GM12864 (cell line): ENCODE measurements at places on chromosomes 12 and 14.

DNA sequence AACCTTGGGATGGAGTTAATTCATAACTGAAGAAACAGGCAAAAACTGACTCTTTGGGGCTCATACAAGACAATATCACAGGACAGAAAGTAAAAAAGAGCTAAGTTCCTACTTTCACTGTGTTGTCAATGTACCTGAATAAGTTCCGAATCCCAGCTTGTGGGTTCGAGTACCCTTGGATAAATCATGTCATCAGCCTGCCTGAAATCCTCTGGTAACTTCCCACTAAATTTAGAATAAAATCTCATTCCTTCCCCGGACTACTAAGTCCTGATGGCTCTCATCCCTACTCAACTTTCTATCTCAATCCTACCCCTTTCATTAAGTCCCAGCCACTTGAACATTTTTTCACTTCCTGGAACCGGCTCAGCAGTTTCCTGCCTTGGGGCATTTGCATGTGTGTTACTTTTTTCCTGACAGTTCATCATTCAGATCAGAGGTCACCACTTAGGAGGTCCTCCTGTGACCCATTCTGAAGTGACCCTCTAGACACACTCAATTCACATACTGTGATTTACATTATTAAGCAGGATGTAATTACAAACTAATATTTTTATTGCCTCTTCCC lies 12.7 kb downstream of the ERP29 start:
- no peak for DNase-seq

- no peak for DNase-seq
Measured at GRCh38 chr12:47982311-47982710, 18.9 kb downstream of the TMEM106C start.

DNA sequence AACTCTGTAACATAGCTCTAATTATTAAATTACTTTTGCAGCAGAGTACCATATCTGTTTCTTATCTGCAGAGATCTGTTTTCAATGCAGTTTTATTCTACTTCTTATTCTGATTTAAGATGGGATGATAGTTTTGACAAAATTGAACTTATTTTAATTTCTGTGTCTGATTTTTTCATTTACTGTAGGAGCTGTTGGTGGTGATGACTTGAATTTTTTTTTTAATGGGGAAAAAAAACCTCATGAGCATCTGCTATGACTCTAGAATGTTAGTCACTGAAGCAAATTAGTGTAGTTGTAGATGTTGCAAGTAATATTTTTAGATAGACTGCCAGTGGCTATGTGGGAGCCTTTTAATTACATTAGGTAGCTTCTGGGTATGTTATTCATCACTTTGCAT lies 23.4 kb downstream of the DNM1L start:
- no peak for DNase-seq

GRCh38 chr12:68891141-68891540 lies 41.8 kb downstream of the CPM start:
- no peak for DNase-seq

DNA sequence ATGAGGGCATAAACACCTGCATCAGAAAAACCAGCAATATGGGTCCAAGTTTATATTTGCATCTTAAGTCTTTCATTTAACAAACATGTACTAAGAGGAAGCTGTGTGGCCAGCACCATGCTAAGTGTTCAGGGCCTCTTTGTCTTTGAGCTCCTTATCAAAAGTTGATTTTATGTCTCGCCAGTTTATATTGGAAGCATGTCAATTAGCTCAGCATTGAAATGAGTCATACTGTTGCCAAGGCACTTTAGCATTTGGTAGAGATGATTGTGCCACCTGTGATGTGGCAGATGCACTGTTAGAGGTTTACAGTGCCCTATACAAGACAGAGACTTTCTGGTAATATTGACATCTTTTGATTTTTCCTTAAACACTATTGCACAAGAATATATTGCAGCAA lies 68.5 kb downstream of the BHLHE41 start:
- no peak for DNase-seq

- no peak for DNase-seq
Measured at GRCh38 chr12:106147956-106148355, 9.2 kb upstream of the NUAK1 start.

- DNase-seq = no peak
Measured at GRCh38 chr14:32372154-32372553, 43.1 kb downstream of the AKAP6 start.

DNA sequence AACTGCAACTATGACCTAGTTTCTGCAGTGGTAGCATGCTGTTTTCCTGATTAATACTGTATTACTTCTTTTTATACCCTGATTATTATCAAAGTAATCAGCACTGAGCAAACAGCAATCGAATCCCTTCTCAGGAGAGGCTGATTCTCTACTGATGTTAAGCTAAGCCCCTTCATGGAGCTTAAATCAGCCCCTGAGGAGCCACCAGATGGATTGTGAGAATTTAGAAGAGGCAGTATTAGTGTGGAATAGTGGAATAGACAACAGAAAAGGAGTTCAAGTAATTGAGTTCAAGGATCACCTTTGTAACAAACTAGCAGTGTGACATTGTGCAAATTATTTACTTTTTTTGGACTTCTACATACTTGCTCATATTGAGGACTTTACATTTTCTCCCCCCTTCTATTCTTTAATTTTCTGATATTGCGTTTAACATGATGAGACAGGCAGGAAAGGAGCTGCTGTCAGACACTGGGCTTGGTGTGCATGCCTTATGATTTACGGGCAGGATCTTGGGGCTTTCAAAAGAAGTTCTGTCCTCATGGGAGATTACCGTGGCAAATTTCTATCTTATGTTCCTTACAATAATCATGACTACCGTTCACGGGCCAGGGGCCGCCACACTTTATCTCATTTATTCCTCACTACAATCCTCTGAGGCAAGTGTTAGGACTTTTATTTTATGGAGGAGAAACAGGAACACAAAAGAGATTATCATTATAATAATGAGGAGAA lies 68.0 kb downstream of the PTPRR start:
- no peak for DNase-seq

DNA sequence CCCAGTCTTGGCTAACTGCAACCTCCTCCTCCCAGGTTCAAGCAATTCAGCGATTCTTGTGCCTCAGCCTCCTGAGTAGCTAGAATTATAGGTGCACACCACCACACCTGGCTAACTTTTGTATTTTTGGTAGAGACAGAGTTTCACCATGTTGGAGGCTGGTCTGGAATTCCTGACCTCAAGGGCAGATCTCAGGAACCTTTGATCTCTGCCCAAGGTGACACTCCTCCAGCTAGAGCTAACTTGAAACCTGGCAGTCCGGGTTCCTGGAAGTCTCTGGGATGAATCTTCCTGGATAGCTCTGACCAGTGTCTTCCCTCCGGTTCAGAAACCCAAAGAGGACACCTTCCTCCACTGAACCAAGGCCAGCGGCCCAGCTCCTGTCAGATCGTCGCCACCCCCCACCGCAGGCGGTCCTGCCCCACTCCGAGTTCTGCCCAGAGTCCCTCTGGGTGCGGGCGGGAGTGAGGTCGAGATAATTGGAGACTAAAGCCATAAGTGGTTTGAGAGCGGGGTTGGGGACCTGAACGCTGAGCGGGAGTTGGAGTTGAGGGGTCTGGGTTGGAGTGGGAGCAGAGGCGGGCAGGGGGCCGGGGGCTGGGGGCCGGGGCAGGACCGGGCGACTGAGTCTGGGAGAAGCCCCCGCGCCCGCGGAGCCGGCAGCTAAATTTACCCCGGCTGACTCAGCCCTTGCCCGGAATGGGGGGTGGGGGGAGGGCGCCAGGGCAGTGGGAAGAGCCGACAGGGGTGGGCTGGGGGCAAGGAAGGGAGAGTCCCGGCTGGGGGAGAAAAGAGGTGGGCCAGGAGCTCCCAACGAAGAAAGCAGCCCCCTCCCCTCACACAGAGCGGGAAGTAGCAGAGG lies 4.7 kb downstream of the DDN start:
- DNase-seq = no peak

- DNase-seq = no peak
Measured at GRCh38 chr12:110697236-110697635, 8.3 kb upstream of the HVCN1 start.

DNA sequence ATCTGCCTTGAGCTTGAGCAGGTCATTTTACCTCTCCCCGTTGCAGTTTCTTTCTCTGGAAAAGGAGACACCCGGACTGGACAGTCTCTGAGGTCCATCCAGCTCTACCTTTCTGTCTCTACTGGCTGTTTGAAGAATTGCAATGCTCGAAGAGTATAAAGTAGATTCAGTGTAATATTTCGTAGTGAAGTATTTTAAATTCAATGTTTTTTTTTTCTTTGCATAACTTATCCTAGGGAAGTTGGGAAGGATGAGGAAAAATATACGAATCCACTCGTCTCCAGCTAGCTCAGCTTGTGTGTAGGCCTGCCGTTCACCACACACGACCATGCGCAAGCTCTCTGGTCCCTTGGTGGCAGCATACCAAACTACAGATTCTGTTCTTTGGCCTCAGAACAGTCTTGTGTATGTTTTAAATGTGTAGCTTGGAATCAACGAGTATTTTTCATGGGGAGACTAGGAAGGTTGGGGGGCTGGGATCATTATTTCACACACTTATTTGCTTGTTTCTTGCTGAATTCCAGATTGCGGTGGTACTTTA lies 307.9 kb downstream of the CACNA1C start:
- no peak for DNase-seq

- DNase-seq = peak; percentile 41
Measured at GRCh38 chr14:56004786-56005185, 113.4 kb upstream of the PELI2 start.

DNA sequence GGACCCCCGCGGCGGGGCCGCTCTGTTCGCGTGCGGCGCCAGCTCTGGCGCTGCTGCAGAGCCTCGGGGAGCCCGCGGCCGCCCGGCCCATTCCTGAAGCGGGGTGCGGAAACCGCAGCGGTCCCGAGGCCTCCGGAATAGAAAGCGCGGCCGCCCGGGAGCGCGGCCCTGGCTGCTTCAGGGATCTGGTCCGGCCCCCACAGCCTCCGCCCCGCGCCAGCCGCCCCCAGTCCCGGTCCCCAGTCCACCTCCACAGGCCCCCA lies 204 bp downstream of the HSP90AA1 start:
- no peak for DNase-seq

GRCh38 chr12:126741536-126742240 lies 1525.3 kb upstream of the TMEM132C start:
- no peak for DNase-seq

GRCh38 chr12:50597200-50598195 lies 92.7 kb downstream of the DIP2B start:
- peak; percentile 55 for DNase-seq

DNA sequence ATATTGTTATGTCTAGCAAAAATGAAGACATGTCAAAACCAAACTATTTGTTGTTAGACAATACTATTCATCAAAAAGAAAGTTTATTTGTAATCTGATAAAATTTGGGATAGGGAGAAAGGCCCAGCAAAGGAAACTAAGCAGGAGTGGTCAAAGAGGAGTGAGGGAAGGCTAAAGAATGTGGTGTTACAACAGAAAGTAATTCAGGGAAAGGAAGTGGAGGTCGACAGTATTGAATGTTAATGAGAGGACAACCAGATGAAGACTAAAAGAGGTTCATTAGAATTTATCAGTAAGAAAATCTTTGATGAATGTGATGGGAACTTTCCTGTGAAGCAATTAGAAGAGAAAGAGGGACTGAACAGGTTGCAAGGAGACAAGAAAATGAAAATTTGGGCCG lies 33.9 kb downstream of the PLCZ1 start:
- DNase-seq = no peak

GRCh38 chr14:35551081-35551480 lies 17.1 kb downstream of the INSM2 start:
- no peak for DNase-seq

GRCh38 chr12:102551186-102551585 lies 70.8 kb upstream of the IGF1 start:
- DNase-seq = no peak

GRCh38 chr12:66666481-66666880 lies 12.4 kb downstream of the GRIP1 start:
- no peak for DNase-seq

DNA sequence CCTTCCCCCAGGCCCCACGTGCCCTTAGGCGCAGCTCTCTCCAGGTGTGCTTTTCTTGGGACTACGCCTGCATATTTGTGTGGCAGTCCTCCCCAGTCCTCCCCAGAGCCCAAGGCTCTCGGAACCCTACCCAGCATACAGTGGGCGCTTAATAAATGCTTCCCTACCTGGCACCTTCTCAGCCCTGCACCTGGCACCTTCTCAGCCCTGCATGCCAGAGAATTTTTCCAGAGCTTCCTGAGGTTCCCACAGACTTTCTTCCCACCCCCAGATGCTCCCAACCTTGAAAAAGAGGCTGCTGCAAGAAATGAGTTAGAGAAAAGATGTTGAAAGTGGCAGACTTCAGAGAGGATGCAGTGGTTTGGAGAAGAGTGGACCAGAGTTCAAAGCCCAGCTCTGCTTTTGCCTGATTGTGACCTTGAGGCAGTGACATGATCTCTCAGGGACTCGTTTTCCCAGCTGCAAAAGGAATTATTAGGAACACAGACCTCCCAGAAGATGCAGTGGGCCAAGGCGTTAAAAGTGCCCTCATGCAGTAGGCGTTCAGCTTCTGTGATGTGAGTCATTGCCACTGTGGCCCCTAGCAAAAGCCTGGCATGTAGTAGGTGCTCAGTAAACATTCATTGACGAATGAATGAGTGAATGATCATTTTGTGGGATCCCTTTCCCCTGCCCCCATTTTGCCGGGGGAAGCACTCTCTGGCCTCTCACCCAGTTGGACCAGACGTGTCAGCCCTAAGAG lies 167.2 kb downstream of the PHETA1 start:
- DNase-seq = no peak

DNA sequence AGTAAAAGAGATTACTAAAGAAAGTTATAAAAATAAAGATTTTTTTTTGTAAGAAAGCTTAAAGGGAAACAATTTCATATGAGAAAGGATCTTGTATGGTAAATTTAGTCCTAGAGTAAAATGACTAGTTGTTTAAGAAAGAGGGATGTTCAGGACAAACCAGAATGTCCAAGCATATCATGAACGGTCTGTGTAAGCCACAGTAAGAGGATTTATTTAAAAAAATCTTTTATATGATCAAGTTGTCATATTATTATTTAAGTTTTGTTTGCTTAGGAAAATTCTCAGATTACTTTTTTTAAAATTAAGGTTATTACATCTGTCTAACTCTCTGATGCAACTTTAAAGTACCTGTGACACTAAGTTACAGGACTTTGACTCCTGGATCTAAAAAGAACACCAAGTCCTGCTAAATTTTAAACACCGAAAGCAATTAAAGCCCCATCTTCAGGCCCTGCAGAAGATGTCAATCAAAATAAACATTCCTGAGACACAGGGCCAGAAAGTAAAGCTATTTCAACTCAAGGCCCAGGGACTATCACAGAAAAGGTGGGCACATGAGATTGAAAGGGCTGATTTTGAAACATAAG lies 17.3 kb upstream of the CCDC196 start:
- DNase-seq = no peak

DNA sequence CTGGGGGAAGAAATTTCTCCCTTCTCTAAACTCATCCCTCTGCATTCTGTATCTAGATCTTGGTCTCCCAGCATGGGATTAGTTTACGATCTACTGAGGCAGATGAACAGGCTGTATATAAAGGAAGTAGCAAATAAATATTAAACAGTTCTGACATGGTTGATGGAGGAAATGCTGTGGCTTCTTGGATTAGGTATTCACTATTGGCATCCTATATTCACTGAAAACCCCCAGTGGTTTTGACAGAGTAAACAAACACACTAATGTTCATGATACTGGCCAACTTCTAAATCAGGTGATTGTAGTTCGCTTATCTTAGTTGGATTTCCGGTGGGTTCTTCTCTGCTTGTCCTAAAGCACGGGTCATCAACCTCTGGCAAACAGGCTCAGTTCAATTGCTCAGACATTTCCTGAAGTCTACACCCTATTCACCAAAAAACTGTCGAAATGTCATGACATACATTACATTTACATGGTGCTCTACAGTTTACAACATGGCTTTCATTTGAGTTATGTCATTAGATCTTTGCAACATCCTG lies 433.9 kb downstream of the EGLN3 start:
- DNase-seq = no peak
